ENCODE measurements at places on chromosomes 16 and 17.

- DNase-seq = no peak
These were observed 238.8 kb upstream of the CDH5 start for GRCh38 chr16:66127459-66128370.

- no peak for DNase-seq
These were observed 131.0 kb downstream of the PRKCB start for GRCh38 chr16:23966597-23967394.

DNA sequence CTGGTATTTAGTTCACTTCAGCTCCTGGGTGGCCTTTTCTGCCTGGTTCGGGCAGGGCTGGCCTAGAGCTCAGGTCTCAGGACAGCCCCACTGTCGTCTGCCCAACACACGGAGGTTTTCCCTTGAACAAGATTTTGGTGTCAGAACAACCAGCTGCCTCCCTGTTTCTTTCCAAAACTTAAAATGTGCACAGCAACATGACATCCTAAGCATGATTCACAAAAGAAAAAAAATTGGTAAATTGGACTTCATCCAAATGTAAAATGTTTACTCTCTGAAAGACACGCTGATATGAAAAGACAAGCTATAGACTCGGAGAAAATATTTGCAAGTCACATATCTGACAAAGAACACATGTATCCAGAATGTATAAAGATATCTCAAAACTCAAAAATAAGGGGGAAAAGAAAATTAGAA is 197.8 kb upstream of the CHMP6 start:
- DNase-seq = no peak

DNA sequence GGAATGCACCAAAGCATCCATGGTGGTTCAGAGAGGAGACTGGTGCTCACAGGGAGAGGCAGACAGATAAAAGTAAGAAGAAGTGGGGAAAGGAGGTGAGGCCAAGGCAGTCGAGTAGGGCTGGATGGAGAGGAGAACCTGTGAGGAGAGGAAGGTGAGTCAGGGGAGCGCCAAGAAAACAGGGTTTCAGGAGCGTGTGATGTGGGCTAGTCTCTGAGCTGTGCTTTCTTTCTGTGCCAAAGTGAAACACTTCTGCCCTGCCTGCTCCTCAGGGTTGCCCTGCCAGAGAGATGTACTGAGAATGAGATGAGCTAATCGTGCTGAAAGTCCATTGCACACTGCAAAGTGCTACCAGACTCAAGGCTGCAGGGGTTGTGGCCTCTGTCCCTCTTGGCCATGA is 310.7 kb upstream of the CCL2 start:
- DNase-seq = no peak

- no peak for DNase-seq
These were observed 23.8 kb upstream of the TMEM101 start for GRCh38 chr17:44038604-44039011.

DNA sequence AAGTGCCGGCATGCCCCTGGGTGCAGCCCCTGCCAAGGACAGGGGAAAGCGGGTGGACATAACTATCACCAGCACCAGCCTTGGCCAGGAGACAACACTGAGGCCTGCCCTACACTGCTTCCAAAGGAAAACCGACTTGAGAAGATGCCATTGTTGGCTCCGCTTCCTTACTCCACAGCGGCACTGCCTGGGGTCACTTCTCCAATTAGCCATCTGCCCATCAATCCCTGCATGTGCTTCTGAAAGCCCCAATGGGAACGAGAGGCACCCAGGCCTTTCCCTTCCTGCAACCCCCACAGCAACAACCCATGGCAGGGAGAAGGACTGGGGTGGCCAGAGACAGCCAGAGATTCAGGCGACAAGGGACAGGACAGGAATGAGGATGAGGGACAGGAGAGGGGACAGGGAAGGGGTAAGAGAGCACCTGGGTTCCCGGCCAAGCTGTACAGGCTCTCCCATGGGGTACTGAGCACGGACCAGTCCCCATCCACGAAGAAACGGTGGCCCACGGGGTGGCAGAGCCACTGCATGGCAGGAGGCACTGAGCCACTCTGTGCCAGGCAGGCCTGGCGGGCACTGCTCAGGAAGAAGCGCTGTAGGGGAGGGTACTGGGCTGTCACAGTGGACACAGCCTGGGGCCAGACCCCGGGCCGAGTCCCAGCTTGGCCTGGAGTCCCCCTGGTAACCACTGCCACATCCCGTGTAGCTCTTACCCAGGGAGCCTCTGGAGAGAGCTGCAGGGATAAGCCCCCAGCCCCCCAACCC is 21.2 kb downstream of the SREBF1 start:
- no peak for DNase-seq

- no peak for DNase-seq
These were observed 1.5 kb downstream of the ATXN7L3 start for GRCh38 chr17:44197980-44198720.

DNA sequence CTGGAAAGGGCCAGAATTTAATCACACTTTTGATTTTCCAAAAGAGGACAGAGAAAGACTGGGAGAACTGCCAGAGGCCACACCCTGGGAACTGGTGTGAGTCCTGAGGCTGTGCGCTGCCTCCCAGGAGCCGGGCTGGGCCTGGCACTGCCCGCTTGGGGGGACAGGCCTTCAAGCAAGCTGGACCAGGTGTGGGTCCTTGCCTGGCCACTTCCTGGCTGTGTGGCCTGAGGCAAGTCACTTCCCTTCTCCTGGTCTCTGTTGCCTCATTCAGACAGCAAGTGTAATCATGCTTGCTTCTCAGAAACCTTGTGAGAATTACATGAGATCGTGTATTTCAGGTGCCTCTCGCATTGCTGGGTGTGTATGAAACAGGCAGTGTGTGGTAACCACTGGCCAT is 143.0 kb downstream of the SNX29 start:
- DNase-seq = no peak

GRCh38 chr16:55035956-55036355 is 105.3 kb downstream of the IRX5 start:
- DNase-seq = no peak

DNA sequence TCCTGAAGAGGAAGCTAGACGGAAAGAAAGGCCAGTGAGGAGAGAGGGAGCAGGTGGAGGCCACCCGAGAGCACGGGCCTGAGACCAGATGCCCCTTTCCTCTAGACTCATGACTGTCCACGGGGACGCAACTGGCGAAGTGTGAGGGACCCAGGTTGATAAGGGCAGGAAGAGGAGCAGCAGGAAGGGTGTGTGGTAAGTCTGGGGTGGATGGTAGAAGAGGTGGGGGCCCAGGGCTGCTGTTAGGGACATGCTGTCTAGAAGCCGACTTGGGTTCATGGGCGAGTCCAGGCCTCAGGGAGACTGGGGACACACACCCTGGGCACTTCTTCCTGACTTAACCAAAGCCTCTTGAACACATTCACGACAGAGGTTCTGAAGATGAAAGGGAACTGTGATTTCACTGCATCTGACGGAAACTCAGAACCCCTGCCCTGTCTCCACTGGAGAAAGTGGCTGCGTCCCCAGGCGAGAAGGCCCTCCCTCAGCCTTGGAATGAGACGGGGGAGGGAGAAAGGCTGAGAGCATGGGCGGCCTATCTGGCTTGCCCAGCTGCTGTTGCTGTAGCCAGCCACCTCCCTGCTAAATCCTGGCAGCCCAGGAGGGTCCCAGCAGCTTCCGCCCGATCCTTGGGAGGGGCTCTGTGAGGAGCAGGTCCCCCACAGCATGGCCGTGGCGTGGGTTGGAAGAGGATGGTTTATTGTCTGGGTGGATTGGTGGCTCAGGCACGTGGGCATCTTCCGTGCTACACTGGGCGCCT is 6.0 kb downstream of the HIC1 start:
- DNase-seq = no peak

DNA sequence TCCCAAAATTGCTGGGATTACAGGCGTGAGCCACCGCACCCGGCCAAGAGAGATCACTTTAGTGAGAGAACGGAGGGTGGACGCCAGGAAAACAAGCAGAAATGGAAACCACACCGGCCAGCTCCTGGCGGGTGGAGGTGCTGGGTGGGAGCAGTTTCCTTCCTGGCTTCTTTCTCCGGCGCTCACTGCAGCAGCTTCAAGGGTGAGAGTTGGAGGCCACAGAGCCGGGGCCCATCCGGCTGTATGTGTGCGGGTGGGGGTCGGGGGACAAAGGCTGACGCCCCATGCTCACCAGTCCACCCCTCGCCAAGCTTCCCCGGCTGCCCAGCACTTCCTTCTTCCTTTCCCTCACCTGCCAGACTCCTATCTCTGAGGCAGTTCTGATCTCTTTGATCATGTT is 13.5 kb upstream of the BHLHA9 start:
- no peak for DNase-seq

GRCh38 chr17:62140376-62140775 is 75.3 kb upstream of the MED13 start:
- DNase-seq = no peak

DNA sequence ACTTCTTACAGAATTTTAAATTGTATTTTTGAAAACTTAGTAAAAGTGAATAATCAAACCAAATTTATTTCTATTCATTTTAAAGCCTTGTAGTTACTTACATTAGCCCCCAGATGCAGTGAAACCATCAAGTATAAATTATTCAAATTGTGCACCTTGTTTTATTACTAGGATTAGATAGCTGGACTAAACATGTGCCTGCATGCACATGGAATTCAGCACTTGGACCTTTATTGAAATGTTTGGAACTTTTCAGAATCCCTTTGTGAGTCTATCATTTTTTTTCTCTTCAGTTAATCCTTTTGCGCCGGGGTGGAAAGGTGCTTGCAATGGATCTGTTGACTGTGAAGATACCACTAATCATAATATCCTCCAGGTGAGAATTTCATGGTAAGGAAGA is 4.7 kb downstream of the ZPBP2 start:
- no peak for DNase-seq

DNA sequence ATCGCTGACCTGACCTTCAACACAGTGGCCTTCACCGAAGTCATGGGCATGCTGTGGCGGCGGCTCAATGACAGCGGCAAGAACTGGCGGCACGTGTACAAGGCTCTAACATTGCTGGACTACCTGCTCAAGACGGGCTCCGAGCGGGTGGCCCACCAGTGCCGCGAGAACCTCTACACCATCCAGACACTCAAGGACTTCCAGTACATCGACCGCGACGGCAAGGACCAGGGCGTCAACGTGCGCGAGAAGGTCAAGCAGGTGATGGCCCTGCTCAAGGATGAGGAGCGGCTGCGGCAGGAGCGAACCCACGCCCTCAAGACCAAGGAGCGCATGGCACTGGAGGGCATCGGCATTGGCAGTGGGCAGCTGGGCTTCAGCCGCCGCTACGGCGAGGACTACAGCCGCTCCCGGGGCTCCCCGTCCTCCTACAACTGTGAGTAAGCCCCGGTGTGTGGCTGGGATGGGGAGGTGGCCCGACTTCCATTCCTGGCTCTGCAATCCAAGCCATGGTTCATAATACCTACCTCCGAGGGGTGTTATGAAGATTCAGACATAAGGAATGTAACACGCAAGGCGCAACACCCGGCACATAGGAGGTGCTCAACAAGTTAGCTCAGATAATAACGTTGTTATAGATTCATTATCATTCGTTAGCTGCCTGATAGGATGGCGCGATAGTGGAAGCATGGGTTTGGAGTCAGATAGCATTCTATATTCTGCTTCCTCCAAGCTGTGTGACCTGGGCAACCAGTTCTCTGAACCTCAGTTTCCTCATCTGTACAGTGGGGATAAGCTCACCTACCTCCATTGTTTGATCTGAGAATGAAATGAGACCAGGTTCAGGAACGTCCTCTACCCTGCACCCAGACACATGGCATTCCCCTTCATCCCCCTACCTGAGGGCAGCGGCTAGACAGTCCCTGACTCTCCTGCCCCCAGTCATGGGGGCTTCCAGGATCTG is 4.4 kb downstream of the EPN3 start:
- no peak for DNase-seq

DNA sequence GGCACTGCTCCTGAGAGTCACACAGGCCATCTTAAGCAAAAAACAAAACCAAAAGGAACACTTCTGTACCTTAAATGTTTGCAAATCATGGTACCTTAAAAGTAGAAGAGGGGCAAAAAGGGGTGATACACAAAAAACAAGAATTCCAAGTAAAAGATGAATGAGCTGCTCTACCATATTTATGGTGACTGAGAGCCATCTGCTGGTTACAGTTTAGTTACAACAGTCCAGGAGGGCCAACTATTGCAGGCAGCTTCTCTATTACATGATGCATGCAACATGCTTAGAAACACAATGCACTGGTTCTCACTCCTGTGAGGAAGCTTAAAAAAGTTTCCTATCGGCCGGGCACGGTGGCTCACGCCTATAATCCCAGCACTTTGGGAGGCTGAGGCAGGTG is 53.5 kb downstream of the STX8 start:
- DNase-seq = no peak

- no peak for DNase-seq
These were observed 175.8 kb upstream of the MAF start for GRCh38 chr16:79776243-79776847.

DNA sequence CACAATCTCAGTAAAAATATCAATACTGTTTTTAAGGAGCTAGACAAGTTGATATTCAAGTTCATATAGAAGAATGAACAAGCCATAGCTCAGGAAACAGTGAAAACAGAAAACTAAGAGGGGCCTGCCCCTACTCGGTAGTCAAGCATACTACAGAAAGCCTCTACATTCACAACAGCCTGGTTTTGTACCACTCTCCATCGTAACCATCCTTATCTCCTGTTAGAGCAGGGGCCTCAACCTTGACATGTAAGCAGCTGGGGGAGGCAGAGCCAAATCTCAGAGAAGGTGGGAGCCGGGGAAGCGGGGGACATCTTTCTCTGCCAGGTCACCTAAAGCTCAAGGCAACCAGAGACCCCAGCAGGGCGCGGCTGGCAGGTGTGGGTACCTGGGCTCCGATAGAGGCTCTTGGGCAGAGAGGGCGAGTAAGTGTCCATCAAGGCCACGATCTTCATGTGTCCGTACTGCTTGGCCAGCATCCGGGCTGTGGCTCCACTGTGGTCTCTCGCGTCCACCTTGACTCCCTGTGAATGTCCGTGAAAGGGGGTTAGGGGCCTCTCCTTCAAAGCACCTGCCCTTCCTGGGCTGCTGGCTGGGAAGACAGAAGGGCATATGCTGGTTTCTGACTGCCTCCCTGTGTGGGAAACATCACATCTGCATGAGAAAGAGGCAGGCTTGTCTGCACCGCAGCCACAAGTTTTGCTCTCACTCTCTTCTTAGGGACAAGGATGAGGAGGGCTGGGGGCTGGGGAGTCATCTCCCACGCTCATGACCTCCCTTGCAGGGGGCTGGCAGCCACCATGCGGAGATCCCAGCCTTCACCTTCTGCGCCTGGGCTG is 20.2 kb downstream of the ANKS3 start:
- no peak for DNase-seq

DNA sequence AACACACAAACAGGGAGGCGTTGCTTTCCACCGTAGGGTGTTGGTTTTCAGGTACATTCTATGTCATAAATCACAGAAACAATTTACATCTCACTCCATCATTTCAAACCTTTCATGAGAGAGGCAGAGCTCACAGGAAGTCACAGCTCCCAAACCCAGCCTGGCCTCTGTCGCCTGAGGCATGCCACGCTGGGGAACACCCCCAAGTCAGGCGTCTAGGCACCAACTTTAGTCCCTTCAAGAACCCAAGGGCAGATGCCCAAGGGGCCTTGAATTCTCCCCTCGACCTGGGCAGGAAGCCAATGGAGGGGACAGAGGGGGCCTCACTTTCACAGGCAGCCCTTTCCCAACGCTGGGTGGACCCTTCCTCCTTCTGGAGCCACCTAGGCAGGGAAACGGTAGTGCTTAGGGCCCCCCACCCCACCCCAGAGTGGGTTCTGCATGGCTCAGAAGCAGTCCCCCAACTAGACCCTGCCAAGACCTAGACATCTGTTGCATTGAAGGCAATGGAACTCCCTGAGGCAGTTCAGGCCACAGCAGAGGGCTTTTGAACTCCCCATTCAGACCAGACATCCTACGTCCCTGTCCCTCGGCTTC is 10.6 kb downstream of the TBX4 start:
- DNase-seq = no peak

- DNase-seq = no peak
These were observed 28.2 kb downstream of the TBX4 start for GRCh38 chr17:61480414-61480807.
